HFF-Myc (cell line): ENCODE measurements at places on chromosomes 1 and 21.

- peak; percentile 96 for DNase-seq
Observed at GRCh38 chr1:14826172-14826636, 227.7 kb downstream of the KAZN start.

DNA sequence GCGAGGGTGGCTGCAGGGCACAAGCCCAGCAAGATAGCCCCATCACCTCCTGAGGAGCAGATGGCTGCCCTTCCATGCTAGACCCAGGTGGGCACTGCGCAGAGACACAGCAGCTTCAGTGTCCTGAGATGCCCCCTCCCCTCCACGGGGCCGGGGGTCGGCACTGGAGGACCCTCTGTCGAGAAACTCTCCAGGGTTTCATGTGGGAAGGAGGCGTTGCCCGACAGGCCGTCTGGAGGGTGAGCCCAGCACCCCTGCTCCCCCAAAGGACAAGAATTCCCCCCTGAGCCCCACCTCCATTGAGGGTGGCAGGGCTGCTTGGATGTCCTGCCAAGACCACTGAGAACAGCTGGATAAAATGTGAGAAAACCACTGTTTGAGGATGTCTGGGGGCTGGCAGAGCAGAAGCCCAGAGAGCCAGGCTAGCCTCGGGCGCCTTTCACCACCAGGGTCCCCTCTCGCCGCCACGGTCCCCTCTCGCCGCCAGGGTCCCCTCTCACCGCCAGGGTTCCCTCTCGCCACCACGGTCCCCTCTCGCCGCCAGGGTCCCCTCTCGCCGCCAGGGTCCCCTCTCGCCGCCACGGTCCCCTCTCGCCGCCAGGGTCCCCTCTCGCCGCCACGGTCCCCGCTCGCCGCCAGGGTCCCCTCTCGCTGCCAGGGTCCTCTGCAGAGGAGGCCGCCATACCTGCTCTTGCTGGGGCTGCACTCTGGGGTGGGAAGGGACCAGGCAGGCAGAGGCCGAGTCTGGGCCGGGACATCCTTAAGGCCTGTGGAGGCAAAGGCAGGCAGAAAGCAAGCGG, 44.2 kb downstream of the SLC19A1 start:
- no peak for DNase-seq

GRCh38 chr21:30216041-30216723, at the start of gene CLDN8:
Gene CLDN8 (minus strand): TSS chr21:30216097. CDS start chr21:30215925, 172 bp downstream.
- no peak for DNase-seq

GRCh38 chr1:97007840-97008604, 286.4 kb downstream of the PTBP2 start:
- no peak for DNase-seq

GRCh38 chr1:183417772-183418491, at the start of gene NMNAT2:
Gene NMNAT2 (minus strand): TSS chr1:183418380. CDS start chr1:183418267, 113 bp downstream.
- no peak for DNase-seq

DNA sequence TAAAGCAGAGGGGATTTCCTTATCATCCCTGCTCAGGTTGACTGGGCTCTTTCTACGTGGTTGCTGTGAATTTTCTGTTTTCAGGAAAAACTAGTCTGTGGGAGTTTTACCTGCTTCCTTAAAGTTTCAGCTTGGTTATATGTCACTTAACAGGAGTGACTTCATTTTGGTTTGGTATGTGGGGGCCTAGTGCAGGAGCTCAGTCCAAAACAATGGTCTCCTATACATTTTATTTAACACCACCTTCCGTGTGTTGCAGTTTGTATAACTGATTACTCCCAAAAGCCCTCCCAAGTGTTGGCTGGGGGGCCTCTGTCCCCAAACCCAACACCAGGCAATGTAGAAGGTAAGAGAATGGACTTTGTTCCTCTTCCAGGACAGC, 5.3 kb downstream of the IL23R start:
- no peak for DNase-seq

- no peak for DNase-seq
Observed at GRCh38 chr1:117562581-117563491, 43.0 kb upstream of the TENT5C start.

DNA sequence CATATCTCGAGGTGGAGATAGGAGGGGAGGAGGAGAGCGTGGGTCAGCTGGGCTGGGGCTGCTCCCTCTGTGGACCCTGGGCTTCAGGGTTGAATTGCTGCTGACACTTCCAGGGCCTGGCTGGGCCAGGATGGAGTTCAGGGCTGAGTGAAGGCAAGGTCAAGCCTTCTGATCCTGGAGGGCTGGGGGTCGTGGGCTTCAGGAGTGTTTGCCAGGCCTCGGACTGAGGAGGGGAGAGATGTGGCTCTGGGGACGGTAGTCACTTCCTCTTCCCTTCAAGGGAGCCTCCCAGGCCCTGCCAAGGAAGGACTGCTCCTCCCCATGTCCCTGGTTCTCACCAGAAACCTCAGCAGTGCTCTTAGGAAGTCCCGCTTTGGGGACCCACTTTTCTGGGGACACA, 12.1 kb upstream of the FAM131C start:
- no peak for DNase-seq

- no peak for DNase-seq
Observed at GRCh38 chr1:54884768-54885167, 2.2 kb downstream of the DHCR24 start.

- DNase-seq = no peak
Observed at GRCh38 chr1:209869291-209870149, 41.7 kb downstream of the UTP25 start.

- peak; percentile 76 for DNase-seq
Observed at GRCh38 chr1:183942933-183943693, 94.4 kb downstream of the COLGALT2 start.

- no peak for DNase-seq
Observed at GRCh38 chr1:191641420-191642260, 516.6 kb upstream of the RGS18 start.

GRCh38 chr1:69739251-69739605, 171.5 kb downstream of the LRRC7 start:
- DNase-seq = no peak

- DNase-seq = no peak
Observed at GRCh38 chr1:234611847-234612351, 1.9 kb upstream of the IRF2BP2 start.

GRCh38 chr1:62444701-62445100, 7.9 kb downstream of the USP1 start:
- DNase-seq = no peak

- DNase-seq = no peak
Observed at GRCh38 chr1:112638110-112638428, 18.4 kb downstream of the CAPZA1 start.

GRCh38 chr1:46030074-46030870, 102.2 kb downstream of the PIK3R3 start:
- no peak for DNase-seq

- no peak for DNase-seq
Observed at GRCh38 chr1:210328746-210329503, at the start of gene HHAT. Gene HHAT (plus strand): TSS chr1:210328902. CDS start chr1:210348976, 20,074 bp downstream.

- DNase-seq = no peak
Observed at GRCh38 chr1:25134801-25135461, 97.4 kb downstream of the SYF2 start.

GRCh38 chr1:119330466-119331189, 38.0 kb upstream of the HAO2 start:
- DNase-seq = no peak

- DNase-seq = no peak
Observed at GRCh38 chr1:220303871-220304270, 31.6 kb upstream of the RAB3GAP2 start.

DNA sequence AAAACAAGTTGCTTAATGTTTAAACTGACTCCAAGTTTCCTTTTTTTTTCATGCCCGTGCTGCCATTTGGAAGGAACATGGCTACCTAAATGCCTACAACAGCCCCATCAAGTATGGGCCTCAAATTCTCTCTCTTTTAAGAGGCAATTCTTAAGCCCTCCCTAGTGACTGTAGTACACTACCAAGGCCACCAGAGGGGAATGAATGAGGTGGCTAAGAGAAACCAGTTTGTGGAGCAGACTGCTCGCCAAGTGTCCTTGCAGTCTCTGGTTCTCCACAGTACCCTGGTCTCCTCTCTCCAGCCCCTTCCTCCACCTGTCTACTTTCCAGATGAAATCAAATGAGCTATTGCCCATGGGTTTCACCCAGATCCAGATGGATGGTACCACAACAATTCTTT, 1809.6 kb downstream of the BRINP3 start:
- no peak for DNase-seq

- DNase-seq = no peak
Observed at GRCh38 chr1:14954210-14954609, 199.3 kb upstream of the TMEM51 start.

DNA sequence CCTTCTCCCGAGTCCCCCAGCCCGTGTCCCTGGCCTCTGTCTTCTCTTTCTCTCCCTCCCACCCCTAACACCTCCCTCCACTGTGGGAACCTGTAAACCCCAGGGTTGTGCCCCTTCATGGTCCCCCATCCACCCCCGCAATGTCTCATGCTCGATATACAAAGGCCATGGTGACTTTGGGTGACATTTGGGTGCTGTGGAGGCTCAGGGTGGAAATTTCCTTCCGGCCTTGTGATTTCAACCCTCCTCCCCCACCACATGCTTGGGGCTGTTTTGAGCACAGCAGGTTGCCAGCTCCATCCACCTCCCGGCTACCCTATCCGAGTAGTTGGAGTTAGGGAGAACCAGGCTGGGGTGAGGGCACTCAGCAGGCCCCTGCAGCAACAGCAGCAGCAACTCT, 25.7 kb upstream of the VPS13D start:
- DNase-seq = no peak

GRCh38 chr1:211925016-211925415, 94.5 kb upstream of the LPGAT1 start:
- no peak for DNase-seq

DNA sequence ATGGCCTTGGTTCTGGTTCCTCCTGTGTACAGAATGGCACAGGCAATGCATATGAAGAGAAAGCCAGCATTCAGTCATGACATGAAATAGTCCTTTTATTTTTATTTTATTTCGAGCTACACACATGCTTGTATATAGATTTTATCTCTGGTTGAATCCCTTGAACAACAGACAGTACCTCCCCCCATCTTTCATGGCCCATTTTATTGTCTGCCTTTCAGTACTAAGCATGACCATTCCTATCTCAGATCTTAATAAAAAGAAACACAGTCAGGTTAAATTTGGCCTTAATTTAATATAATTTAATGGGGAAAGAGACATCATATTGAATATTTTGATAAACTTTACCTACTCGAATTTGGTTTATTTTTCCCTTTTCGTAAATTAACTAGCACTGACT, 76.4 kb upstream of the VANGL1 start:
- DNase-seq = no peak

GRCh38 chr1:163980394-163980793, 578.6 kb upstream of the PBX1 start:
- no peak for DNase-seq

DNA sequence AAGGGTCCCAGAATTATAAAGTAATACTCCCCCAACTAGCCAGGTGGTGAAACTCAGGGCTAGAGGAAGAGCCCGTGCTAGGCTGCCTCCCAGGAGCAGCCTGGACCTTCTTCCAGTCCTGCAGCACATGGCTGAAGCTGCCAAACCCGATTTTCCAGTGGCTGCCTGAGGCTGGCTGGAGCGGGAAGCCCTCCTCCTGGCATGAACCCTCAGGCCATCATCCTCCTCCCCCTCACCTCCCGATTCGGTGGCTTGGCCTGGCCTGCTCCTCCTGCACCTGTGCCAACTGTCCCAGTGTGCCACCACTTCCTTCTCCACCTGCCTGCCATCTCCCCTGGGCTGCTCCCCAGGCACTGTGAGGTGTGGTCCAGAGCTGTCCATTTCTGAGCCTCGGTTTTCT, 3.0 kb upstream of the TSPAN1 start:
- no peak for DNase-seq

GRCh38 chr1:203200916-203201315, 14.4 kb upstream of the CHI3L1 start:
- no peak for DNase-seq

GRCh38 chr1:23473037-23473800, 10.8 kb downstream of the ASAP3 start:
- no peak for DNase-seq

DNA sequence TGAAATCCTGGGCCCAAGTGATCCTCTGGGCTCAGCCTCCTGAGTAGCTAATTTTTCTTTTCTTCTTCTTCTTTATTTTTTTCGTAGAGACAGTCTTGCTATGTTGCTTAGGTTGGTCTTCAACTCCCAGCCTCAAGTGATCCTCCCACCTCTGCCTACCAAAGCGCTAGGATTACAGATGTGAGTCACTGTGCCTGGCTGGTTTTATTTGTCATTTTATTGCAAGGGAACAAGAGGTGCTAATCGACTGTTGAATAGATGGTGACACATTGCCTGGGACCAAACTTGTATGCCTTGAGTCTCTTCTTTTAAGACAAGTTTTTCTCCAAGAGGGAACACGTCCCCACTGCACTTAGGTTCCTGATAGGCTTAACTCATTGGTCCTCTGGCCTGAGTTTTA, 20.0 kb upstream of the KLHDC8A start:
- no peak for DNase-seq

- DNase-seq = peak; percentile 40
Observed at GRCh38 chr1:39205102-39205780, 746 bp downstream of the MACF1 start.

DNA sequence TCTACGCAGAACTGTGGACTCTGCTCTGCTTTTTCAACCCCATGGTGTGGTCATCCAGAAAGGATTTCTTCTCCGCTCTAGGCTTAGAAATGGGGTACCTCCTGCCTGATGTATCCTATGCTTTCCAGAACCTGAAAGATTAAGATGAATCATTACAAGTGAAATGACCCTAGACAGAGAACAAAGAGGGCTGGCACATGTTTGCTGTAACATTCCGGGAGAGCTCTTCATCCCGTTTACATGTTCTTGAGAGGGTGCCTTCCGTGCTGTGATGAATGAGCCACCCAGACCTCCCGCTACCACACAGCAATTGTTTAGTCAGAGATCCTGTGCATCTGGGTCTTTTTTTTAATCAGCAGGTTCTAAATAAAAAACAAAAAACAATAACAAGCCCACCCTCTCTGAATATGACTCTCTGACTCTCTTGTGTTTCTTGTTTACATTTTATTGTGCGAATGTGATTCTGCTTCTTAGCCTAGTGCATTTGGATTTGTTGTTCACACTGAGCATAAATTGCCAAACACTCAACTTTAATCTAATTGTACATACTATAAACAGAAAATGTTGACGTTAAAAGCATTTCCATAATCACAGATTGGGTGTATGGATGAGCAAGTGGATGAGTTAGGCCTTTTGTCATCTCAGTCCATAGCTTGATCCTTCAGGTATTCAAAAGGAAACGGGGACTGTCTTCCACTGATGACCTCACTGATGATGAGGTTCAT, 87.1 kb downstream of the GPR88 start:
- DNase-seq = no peak

- DNase-seq = no peak
Observed at GRCh38 chr1:37556712-37557196, at the start of gene DNALI1. Gene DNALI1 (plus strand): TSS chr1:37556940. CDS start chr1:37556995, 55 bp downstream.

DNA sequence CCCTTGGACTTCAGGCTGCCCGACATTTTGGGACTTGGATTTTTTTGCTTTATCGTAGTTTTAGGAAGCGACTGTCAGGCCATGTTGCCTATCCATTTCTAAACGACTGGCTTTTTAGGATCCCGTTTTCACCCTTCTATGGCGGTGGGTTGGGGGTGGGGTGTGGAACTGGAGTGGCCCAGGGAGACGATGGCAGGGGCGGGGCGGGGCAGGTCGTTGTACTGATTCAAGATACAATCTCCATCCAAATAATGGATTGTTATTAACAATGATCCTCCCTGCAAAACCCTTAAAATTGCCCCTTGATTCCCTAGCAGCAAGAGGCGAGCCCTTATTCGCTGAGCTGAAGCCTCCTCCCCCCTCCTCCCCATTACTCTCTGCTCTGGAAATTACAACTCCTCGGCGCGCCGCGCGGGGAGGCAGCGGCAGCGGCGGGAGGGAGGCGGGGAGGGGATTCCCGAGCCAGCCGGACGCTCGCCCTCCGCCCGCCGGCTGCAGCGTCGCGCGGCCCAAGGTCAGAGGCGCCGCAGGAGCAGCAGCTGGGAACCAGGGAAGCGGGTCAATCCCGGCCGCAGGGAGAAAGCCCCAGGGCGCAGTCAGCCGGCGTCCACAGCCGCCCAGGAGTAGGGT, at the start of gene TRIM67:
Gene TRIM67 (plus strand): TSS at position 392 of the 630 bp plus-strand sequence. CDS start 912 bp downstream, outside the sequence.
- DNase-seq = no peak
